ENCODE measurements at places on chromosomes 5 and 9.

DNA sequence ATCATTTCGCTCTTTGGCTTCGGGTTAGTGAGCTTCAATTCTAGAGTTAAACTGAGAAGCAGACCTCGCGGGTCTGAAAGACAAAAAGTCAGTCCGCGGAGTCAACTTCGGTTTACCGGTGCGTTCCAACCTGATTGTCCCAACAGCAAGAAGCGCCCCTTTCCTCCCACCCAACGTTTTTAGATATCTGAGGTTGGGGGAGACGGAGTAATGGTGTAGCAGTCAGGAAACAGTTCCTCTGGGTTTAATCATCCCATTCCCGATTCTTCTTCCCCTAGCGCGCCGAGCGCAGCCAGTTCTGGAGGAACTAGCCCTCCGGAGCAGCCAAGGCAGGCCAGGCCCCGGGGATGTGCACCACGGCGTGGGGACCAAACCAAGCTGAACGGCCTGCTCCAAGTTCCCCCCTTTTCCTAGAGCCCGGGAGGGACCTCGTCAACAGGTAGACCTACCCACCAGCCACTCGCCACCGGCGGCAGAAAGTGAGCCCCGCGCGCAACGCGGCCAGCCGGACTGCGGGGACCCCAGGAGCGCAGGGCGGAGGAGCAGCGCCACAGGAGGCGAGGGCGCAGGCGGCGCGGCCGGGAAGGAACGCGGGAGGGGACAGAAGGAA, 622 bp upstream of the ISL1 start:
- DNase-seq: no peak

DNA sequence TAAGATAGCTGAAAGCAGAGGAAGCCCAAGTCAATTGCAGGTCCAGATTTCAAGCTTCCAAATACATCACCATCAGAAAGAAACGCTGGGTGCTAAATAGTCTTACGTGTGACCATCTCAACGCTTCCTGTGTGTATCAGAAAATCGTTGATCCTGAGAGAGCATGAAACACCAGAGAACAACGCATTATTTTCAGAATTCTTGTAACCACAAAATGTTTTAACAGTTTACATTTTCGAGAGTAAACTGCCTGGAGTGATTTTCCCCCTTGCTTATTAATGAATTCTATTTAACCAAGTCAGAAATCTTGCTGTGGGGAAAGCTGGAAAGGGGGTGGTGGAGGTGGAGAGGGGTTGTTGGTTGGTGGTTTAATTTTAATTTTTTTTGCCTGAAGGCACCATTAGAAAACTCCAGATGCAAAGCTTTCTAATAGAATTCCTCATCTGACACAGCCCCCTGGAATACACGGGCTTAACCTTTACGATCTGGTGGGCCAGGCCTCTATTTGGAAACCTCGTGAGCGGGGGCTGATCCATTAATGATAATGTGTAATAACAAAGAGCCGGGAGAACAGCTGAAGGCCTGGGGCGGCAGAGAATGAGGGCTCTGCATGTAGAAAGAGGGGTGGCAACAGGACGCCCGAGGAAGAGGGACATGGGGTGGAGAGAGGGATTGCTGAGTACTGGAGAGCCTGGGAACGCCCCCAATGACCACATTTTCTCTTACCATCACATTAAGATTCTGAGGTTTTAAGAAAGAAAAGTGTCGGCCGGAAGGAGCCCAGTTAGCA, 124.5 kb upstream of the NFIB start:
- DNase-seq: no peak

DNA sequence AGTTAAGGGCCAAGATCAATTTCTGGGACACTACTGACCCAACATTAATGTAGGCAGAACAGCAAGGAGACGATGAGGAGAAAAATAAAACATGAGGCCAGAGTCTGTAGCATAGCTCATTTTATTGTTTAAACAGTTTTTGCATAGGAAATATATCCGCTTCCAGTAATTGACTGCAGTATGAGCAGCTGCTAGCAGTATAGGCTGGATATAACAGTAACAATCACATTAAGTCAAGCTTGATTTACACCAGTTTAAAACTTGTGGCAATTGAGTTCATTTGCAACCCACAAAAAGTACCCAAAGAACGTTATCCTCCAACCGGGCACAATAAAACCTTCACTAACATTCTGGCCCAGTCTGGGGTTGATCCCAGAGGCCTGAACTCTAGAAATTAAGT, 232.2 kb downstream of the NFIB start:
- no peak for DNase-seq

GRCh38 chr5:68714810-68715209, 379.0 kb upstream of the SLC30A5 start:
- no peak for DNase-seq

- DNase-seq: no peak
These were observed 25.9 kb downstream of the RAD1 start for GRCh38 chr5:34889394-34889793.

DNA sequence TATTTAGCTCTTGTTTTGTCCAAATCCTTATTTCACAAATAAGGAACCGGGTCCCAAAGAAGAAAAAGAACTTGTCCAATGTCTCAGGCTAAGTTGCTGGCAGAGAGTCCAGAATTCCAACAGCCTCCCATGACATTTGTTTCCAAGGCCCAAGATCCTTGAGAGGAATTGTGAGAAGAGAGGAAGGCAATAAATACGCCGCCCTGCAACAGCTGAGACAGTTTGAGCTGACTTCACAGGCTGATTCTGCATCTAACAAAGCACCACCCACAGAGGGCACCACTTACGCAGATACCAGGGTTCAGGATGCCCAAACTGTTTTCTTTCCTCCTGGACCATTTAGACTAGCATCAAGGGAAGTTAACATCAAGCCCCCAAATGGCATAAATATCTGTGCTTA, 211.3 kb downstream of the FAM114A2 start:
- no peak for DNase-seq

DNA sequence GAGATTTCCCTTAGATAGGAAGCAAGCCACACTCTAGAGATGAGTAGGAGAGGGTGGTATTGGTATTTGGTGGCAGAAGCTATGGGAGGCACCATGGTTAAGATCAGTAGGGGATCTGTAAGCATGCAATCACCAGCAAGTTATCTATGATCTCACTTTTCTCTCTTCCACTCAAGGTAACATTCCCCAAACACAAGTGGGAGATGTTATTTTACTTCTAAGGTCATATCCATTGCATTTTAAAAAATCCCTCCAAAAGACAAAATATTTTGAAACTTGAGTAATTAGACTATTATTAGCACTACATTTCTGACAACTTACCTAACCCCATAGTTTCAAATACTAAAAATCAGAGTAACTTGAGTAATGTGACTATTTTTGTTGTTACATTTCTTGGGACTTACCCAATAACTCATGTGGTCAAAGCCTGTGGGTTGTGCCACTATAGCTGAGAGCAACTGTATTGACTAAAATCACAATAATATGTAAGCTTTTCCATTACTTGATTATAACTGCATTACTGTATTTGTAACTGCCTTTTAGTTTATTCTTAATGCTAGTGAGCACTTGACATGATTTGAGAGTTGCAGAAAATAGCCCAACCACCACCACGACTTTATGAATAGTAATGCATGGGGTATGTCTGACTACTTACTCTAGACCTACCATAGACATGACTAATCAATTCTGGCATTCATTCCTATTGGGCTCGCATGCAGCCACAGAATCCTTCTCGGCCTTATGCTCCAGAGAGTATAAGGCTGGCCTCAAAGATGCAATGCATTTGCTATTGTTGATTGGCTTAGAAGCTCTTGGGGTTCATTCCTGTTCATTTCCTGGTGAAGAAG, 264.7 kb downstream of the TRIM32 start:
- peak; percentile 61 for DNase-seq

- no peak for DNase-seq
These were observed 539 bp downstream of the POC5 start for GRCh38 chr5:75716715-75717081.

DNA sequence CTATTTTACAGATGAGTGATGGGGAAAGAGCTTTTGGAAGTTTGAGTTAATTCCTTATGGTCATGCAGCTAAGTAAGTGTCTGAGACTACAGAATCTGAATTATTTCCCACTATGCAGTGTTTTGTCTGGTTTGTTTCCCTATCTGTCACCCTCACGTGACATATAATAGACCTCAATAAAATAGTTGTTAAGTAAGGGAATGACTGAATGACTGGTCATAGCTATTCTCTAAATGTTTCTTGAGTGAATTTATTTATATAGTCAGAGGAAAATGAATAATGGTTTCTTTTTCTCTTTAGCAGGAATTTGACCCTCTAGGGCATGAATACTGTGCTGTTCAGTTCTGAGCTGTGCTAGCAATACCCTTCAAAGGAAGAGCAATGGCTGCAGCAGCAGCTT, 10.3 kb downstream of the TRIM32 start:
- DNase-seq: no peak

DNA sequence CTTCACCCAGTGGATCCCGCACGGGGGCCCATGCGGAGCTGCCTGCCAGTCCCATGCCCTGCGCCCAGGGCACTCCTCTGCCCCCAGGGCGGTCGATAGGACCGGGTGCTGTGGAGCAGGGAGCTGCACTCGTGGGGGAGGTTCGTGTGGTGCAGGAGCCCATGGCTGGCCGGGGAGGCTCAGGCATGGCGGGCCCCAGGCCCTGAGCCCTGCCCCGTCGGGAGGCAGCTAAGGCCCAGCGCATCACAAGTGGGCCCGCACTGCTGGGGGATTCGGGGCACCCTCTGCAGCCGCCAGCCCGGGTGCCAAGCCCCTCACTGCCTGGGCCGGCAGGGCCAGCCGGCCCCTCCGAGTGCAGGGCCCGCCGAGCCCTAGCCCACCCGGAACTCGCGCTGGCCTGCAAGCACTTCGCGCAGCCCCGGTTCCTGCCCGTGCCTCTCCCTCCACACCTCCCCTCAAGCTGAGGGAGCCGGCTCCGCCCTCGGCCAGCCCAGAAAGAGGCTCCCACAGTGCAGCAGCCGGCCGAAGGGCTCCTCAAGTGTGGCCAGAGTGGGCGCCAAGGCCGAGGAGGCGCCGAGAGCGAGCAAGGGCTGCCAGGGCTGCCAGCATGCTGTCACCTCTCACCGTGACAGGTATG, 221.1 kb upstream of the RORB start:
- DNase-seq: no peak
